BE2C (cell line): ENCODE measurements at places on chromosomes 11 and 22.

- DNase-seq = no peak
Observed at GRCh38 chr11:44943118-44943517, 7.6 kb downstream of the TP53I11 start.

DNA sequence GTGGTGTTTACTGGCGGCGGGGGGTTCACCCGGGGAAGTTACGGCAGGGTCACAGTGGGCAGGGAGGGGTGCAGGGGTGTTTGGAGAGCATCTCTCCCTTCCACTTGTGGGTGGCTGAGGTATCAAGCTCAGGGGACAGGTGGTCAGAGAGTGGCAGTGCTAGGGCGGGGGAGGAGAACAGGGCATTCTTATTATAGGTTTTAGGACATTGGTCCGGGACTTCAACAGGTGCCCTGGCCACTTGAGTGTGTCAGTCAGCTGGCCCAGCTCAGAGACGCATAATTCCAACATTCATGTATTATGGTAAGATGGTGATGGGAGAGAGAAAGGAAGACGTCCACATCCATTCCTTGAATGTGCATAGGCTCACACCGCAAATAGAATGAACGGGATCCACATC is 101.7 kb downstream of the TEAD1 start:
- DNase-seq = no peak

- peak; percentile 31 for DNase-seq
Observed at GRCh38 chr11:60891103-60891741, 15.2 kb downstream of the PRPF19 start.

GRCh38 chr11:12053606-12054361 is 45.4 kb upstream of the DKK3 start:
- DNase-seq = no peak

DNA sequence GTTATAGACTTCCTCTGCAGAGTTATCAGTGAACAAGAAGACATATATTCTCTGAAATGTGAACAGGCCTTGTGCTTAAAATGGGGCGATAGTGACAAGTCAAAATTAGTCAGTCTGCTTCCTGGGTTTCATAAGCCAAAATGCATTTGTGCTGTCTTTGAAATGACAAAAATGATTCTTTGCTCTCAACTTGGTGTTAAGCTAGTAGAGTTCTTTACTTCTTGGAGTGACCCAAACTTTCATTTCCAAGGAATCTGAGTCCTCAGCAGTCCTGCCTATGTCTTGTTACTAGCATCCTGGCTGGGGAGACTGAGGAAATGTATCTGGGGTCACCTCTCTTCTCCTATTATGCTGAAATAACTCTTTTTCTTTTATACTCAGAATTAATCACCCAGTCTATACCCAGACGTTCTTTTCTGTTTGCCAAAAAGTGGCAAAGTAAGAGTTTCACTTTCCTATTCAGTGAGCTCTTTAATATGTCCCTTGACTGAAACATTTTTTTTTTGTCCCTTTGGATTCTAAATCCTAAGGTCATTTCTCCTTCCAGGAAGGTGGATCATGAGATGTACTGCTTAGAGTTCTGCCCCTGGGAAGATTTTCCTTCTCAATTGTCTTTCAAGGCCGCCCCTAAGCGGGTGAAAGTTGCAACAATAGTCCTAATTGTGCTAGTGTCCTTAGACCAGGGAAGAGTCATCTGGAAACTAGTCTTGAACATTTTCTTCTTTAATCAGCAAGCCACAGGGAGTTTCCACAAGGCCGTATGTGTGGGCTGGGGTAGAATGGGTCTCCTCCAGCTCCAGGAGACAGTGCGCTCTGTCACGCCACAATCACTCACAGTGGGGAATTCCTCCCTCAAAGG is 53.0 kb upstream of the RDX start:
- DNase-seq = no peak

DNA sequence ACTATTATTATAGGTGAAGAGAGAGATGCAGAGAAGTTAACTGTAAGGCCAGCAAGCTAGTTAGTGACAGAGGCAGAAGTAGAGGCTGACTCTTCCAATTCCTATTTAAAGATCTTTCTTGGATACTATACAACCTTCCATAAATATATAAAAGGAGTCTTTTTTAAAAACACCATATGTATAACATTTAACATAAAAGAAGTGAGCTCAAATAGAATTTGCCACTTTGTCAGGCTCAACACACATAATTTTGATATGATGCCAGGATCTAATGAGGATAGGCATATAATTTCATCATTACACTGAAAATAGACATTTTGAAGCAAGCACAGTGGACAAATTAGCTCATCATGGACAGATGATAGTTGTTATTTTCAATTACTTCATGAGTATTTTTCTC is 64.1 kb upstream of the MPPED2 start:
- no peak for DNase-seq

DNA sequence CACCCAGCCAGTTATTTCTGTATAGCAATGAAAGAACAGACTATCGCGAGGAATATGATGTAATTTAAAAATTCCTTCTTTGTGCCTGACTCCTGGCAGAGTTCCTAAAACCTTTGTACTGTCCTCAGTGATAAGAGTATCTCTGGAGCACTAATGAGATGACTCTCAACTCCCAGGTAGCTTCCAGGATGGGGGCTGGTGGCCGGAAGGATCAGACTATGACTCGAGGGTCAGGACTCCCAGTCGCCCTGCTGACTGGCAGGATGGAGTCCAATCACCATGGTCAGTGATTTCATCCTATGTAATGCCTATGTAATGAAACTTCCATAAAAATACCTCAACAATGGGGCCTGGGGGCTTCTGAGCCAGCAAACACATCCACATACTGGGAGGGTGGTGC is 135.1 kb downstream of the SHANK2 start:
- no peak for DNase-seq

DNA sequence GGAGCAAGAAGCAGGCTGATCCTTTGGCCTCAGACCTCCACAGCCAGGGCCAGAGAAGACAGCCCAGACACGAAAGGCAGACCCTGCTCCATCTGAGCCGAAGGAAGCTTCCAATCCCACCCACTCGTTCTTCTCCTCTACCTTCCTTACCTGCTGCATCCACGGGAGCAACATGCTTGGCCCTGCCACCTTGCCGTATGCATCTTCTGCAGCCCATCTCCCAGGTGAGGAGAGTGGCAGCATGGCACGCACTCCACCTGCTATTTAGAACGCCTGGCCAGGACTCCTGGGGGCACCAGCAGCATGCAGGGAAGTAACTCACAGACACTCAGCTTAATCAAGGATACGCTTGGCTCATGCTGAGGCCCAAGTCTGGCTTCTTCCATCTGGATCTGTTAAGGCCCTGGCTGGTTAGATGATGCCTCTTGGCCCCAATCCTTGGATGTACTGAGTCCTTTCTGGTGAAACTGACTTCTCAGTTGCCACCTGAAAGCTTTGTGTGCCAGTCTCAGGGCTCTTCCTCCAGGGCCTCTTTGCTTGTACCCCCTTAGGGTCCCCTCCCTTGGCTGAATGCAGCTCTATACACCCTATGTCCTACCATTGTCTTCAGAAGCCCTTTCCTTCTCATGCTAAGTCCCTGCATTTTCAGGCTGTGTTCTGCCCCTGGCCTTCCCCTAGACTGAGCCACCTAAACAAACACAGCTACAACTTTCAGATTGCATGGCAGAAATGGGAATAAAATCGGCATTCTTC is 604.9 kb downstream of the BUD13 start:
- no peak for DNase-seq

- DNase-seq = peak; percentile 20
Observed at GRCh38 chr11:127194521-127194920, 194.0 kb upstream of the KIRREL3 start.

- no peak for DNase-seq
Observed at GRCh38 chr11:123091506-123091905, 29.6 kb upstream of the HSPA8 start.

DNA sequence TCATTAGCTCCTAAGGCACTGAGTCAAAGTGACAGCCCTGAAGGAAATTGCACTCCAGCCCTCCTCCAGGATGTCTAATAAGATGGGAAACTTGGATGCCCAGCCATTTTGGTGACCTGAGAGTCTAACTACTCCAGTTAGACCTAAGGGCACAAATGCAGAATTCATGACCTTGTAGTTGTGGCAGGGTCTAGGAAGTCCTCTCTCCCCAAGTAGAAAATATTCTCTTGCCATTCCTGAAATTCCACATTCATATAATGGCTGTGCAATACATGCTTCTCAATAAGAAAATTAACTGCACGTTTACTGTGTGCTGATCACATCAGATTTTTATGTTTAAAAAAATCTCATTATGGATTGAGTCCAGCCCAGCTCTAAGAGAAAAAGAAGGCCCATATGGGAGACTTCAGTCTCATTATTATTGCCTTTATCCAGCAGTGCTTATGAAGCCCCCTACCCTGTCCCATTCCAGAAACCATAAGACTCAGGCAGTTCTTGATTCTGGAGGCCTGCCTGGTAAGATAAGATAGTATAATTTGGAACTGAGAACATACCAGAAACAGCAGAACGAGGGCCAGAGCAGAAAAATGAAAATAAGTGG is 133.7 kb upstream of the LDLRAD3 start:
- DNase-seq = no peak

DNA sequence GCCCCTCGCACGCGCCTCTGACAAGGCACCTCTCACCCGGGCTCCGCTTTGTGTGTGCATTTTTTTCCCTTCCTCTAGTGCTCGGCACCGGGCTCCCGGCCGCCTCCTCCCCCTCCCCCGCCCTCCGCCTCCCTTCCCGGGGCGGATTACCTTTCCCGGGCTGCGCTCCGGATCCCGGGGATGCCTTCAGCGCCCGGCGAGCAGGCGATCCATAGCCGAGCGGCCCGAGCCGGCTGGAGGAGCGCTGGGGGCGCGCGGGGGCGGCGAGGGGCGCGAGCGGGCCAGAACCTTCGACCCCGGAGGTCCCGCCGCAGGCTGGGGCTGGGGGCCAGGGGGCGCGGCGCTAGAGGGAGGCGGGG is 282 bp downstream of the MPPED2 start:
- no peak for DNase-seq

GRCh38 chr11:43936076-43936475 is 6.4 kb upstream of the C11orf96 start:
- no peak for DNase-seq

GRCh38 chr11:16155448-16155847 is 200.9 kb downstream of the SOX6 start:
- no peak for DNase-seq

DNA sequence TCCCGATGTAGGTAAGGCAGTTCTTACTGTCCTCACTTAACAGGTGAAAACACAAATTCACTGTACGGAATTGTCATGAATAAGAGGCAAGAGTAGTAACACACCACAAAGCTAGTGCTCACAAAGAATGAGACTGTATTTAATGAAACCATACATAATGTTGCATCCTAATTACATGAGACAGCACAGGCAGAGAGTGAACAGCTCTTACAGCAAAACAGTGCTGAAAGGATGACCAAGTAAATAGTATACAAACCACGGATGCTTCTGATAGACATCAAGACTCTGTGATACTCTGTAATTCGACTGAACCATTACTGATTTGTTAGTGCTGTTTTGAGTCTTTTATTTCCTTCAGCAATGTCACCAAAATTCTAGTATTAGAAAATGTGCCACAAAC is 282.3 kb downstream of the TTC28 start:
- no peak for DNase-seq

GRCh38 chr22:18995327-18995711 is 59.2 kb upstream of the PRODH start:
- DNase-seq = no peak

GRCh38 chr22:23790819-23791737 is 4.3 kb downstream of the SMARCB1 start:
- peak; percentile 53 for DNase-seq

DNA sequence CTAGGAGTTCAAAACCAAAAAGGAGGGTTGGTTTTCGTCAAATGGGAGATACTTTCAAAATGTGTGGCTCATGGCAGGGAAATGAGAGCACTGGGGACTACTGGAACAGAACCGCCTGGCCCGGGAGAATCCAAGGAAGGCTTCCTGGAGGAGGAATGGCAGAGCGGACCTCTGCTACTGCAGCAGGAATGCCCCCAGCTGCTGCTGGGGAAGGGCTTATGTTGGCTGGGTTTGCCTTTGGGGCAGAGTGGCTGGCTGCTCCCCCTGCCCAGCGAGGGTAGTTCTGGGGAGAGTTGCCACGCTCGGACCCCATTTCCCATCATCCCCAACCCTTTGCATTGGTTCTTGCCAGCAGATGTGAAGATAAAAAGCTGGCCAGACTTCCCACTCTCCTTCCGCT is 10.6 kb upstream of the APOBEC3A start:
- DNase-seq = peak; percentile 2

DNA sequence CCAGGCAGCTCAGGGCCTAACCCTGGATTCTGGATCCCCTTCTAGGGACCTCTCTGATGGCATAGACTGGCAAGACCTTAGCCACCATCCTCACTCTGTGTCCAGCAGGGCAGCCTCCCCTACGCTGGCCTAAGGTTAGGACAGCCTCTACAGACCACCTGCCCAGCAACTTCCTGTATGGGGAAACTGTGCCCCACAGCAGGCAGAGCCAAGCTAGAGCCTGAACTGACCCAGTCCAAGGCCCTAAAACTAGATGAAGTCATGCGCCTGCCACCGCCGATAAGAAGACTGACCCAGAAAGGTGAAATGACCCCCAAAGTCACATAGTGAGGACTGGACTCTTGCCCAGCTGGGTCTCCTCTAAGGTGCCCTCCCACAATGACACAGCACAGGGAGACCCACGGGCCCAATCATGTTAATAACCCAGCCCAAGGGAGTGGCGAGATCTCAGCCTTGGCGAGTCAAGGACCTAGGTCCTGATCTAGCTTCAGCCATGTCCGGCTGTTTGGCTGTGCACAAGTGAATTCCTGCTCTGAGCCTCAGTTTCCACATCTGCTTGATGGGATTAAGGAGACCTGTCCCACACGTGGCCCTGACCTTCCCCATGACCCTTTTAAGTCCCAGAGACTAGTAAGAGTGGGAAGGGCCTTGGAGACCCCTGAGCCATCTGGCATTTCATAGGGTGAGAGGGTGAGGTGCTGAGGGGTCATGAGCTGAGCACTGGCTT is 17.6 kb downstream of the STARD10 start:
- DNase-seq = no peak
